ENCODE measurements at places on chromosomes 12 and 14.

DNA sequence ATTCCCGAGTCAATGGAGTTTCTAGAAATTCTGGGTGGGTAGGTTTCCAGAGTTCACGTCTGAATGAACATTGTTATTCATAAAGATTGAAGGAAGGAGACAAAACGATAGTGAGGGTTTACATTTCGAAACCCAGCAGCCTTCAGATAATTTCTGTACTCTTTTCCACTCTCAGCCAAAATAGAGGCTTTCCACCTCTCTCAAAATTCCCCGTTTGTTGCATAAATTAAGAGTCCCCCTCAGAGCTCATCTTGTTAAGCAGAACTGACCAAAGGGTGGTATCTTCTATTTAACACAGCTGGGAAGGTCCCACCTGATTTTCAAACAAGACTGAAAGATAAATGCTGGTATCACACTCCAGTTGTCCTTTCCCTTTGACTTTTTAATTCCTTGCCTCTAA, 21.5 kb upstream of the YARS2 start:
- DNase-seq = no peak

DNA sequence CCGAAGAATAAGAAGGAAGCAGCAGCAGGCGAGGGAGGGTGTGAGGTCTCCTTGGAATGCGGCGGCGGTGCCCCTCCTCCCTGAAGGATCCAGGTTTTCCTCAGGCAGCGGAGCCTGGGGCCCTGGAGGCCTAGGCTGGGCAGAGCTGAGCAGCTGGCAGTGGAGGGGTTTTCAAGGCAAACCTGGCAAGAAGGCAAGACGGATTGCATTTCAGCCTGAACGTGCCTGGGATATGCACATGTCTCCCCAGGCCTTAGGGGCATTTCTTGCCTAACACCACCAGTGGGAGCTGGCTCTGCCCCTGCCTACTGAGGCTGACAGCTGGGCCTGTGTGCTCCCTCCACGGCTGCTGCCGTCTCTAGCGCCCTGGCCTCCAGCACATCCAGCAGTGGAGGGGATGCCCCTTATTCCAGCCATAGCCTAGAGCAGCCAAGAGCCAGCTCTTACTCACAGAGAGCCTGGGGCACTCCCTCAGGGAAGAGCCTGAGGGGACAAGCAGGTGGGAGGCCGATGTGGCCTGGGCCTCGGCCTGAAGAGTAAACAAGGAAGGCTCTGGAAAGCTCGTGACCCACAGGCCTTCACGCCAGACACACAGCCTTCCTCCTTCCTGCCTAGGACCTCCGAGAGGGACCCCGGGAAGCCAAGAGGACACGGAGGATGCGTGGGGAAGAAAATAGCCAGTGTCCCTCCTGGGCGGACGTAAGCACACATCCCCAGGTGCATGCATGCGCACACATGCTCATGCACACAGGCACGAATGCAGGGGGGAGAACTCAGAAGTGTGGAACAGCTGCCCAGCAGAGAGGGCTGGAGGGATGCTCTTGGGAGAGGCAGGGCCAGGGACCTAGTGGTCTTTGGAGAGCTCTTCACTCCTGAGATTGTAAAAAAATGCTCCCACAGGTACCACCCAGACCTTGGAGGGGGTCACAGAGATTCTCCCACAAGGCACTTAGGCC, 23.0 kb upstream of the EIF2B2 start:
- DNase-seq = no peak

- no peak for DNase-seq
Measured at GRCh38 chr12:2893007-2893406, 2.3 kb downstream of the TULP3 start.

GRCh38 chr12:105819549-105819948, 319.2 kb downstream of the NUAK1 start:
- DNase-seq = no peak

GRCh38 chr12:96402061-96402460, 1.8 kb upstream of the CDK17 start:
- no peak for DNase-seq

DNA sequence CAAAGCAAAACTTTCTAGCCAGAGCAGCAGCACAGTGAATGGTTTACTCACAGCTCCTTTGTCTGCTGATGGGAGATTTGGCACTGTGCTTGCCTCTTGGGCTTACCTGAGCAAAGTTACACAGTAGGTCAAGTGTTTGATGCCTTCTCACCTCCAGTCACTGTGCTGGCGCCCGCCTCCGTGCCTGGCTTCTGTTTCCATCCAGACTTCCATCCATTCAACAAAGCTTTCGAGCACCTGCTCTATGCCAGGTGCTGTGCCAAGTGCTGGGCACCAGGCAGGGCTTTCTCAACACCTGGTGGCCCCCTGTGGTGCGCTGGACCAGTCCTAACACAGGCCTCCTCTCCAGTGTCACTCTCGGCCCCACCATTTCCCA, 199.2 kb upstream of the EEA1 start:
- peak; percentile 96 for DNase-seq

- no peak for DNase-seq
Measured at GRCh38 chr12:53217051-53217930, 10.2 kb upstream of the ITGB7 start.

DNA sequence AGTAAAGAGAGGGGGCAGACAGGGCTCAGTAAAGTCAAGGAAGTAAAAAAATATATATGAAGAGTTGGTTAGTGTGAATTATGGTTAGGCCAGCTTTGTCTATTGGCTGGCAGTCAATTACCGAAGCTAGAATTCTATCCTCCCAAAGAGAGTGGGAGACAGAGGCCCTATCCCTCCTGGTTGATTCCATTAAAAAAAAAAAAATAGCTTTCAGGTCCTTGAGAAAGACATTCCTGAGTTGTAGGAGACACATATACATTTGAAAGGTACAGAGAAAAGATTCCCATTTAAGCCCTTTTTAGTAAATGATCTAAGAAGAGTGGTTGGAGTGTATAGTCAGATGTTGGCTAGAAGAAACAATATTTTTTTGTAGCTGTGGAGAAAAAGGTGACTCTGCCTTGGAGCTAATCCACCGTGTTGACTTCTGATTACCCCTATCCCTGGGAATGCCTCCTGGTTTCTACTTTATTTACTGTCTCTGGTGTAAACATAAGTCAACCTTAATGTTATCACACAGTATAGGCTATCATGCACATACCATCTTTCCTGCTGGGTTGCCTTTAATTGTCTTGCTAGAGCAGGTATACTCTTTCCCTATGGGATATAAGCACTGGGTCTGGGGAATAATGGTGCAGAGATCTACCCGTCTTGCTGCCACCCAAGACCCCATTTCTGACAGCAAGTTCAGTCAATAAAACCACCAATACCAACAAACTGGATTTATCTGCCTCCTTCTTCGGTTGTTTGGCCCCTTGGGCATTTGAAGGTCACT, 859.9 kb upstream of the ATXN7L3B start:
- no peak for DNase-seq

DNA sequence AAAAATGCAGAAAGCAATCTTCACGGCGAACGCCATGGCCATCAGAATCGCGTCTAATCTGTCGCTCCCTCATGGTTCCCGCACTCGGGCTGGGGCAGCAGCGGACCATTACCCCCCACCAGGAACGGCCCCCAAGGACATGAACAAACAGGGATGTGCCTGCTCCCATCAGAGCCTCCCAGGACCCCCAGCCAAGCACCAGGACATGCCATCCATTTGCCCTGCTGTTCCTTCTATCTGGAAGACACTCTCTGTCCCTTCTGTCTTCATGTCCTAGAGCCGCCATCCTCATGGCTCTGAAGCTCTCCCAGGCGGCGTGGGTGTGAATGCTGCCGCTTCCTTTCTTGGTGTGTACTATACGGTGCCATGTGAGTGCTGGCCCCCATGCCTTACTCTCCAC, 371.8 kb downstream of the BCL11B start:
- DNase-seq = no peak

GRCh38 chr14:105426416-105427130, 6.9 kb downstream of the MTA1 start:
- no peak for DNase-seq

GRCh38 chr14:51581017-51581881, 70.5 kb upstream of the FRMD6 start:
- no peak for DNase-seq

GRCh38 chr12:95996034-95996658, at the start of gene HAL:
HAL (minus strand) TSS chr12:95996344; CDS start chr12:95995910, 434 bp downstream.
- DNase-seq = no peak

- no peak for DNase-seq
Measured at GRCh38 chr14:92398888-92399636, 76.1 kb downstream of the SLC24A4 start.

Measured in NCI-H510A treated with DMSO at 0.1 percent for 48 hours (cell line).